ENCODE measurements at places on chromosomes 2 and 18.

GRCh38 chr2:239168575-239168974 is 232.2 kb downstream of the HDAC4 start:
- DNase-seq, result no peak

DNA sequence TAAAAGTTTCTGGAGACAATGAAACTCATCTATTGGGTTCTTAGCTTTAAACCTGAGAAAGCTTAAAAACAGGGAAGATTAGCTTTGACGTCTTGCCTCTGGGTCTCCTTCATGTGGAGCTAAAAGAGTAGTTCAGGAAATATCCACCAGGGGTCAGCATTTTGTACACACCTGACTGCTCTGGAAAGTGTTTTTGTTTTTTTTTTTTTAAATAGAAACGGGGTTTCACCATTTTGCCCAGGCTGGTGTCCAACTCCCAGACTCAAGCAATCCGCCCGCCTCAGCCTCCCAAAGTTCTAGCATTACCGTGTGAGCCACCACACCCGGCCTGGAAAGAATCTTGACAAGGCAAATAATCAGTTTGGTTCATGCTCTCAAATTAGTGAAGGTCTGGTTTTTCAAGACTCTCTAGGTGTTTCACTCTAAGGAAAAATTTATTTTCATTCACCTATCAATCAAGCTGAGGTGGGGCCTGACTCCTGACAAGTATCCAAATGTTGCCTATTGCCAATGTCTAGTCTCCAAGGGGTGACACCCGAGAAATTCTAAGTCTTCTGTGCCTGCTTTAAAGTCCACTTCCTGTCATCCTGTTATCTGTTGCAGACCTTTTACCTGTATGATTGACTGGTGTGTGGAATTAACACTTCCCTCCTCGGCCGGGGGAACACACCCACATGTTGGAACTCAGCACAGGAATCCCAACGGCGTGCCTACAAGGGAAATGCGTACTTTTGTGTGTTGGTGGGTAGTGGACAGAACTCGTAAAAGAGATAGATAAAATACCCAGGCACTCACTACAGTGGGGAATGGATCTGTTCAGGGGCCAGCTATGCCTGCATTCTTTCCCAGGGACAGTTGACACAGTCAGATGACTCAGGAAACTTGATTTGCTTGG is 11.3 kb downstream of the IL1RN start:
- DNase-seq, result peak; percentile 64

- DNase-seq, result no peak
Observed at GRCh38 chr2:70646420-70646818, 92.8 kb upstream of the TGFA start.

DNA sequence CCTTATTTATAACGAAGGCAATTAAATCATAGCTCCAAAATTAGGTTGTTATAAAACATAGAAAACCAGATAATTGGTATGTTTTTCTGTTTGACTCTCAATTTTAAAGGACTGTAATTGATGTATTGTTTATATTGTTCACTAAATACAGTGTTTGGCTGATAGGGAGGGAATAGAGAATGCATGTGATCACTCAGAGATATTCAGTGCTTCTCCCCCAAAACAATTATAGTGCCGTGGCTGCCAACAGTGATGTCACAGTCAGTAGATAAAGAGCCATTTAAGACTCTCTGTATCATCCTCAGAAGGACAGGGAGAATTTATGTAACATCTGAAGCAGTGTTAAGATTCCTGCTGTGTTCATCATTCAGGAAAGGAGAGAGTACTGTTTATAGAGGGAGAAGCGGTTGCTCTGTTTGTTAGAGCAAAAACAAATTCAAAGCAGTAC is 69.6 kb downstream of the PHLPP1 start:
- peak; percentile 77 for DNase-seq

DNA sequence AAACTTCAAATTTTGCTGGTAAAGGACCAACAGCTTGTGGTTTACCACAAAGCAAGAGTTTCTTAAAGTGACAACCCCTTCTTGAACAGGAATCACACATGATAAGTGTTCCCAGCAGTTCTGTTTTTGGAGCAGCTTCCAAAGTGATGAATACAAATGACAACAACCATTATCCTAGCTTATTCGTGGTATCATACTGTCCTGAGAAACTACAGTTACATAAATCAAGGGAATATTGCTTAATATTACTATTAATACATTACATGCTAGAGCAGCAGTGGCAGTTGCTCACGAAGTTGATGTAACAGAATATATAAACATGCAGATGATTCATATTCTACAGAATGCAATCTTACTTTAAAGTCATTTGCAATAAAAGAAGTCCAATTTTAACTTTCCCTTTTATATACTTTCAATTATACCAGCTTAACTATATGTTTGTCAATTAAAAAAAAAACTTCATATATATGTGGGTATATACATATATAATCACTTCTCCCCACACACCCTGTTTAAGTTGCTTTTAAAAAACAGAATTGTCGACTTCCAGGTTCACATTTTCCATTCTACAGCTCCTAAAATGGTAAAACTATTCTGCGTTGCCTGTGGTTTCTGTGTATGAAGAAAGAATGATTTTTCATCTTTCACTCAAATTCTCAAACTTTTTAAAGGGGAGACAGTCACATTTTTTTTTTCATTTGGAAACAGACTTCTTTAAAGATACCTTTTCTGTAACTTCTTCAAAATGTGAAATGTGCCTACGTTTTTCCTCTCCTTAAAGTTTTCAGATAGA is 713.6 kb downstream of the TDRD15 start:
- peak; percentile 91 for DNase-seq

DNA sequence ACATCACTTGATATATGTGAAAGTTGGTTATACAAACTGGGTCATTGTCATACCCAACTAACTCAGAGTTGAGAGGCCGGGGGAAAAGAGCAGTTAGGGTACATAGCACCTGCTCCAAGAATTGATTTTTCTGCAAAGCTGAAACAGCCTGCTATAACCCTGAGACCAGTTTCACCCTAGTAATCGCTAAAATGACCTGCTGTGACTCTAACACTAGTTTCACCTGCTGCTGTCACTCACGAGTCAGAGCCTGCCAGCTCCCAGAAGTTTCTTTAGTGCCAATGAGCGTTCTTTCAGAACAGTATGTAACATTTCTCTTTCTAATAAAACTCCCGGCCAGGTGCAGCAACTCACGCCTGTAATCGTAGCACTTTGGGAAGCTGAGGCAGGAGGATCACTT is 28.0 kb downstream of the SRSF7 start:
- DNase-seq, result no peak

DNA sequence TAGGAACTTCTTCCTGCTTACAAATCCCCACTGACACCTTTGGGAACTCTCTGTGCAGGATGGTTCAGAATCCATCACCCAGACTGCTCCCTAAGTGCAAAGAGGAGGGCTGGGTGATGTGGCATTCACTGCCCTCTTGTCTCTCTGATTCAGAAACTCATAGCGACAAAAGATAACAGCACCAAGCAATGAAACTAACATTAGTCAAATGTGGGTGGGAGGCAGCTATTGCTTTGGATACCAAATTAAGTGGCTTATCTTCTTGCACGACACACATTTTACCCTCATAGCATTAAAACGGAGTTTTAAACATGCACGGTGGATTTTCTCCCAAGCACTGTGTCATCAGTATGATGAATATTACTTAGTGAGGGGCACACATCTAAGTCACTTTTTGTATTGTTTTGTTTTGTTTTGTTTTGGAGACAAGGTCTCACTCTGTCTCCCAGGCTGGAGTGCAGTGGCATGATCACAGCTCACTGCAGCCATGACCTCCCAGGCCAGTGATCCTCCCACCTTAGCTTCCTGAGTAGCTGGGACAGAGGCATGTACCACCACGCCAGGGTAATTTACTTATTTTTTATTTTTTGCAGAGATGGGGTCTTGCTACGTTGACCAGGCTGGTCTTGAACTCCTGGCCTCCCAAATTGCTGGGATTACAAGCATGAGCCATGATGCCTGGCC is 40.9 kb upstream of the NEB start:
- no peak for DNase-seq

GRCh38 chr2:235847576-235847975 is 320.6 kb downstream of the GBX2 start:
- DNase-seq, result no peak

GRCh38 chr2:168468354-168468753 is 12.3 kb downstream of the CERS6 start:
- DNase-seq, result no peak

- no peak for DNase-seq
Observed at GRCh38 chr2:84940088-84940470, 30.9 kb upstream of the KCMF1 start.

DNA sequence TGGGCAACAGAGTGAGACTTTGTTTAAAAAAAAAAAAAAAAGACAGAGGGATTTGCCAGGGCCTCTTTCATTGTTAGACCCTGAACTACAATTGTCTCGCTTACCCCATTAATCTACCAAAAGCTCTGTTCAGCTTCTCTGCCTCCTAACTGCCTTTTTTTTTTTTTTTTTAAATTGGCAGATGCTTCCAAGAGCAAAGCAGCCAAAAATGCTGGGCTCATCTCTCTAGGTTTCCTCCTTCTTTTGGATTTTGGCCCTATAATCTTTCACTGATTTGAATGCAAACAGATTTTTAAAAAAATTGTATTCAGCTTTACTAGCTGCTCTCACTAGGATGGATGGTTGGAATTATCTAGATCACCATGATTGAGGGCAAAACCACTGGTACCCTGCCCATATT is 33.2 kb upstream of the RAPGEF4 start:
- DNase-seq, result no peak

DNA sequence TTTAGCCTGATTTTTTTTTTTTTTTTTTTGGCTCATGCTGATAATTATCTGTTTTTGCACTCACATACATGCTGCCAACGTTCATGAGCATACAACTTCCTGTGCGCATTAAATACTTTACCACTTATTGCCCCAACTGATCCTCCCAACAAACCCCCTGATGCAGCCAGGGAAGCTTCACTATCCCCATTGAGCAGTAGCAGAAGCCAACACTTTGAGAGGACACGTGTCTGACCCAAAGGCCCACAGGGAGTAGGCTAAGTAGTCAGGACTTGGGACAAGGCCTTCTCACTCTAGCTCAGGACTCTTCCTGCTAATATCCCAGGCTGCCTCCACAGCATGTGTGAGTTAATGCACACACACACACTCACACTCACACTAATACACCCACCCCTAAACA is 36.2 kb upstream of the MAT2A start:
- DNase-seq, result no peak

- DNase-seq, result no peak
Observed at GRCh38 chr2:192023006-192023405, 171.7 kb downstream of the TMEFF2 start.

GRCh38 chr2:230924470-230925341 is at the start of gene GPR55:
Gene GPR55, minus strand, starts transcription at chr2:230925242. Its CDS starts 14,280 bp downstream, at chr2:230910962.
- DNase-seq, result no peak

DNA sequence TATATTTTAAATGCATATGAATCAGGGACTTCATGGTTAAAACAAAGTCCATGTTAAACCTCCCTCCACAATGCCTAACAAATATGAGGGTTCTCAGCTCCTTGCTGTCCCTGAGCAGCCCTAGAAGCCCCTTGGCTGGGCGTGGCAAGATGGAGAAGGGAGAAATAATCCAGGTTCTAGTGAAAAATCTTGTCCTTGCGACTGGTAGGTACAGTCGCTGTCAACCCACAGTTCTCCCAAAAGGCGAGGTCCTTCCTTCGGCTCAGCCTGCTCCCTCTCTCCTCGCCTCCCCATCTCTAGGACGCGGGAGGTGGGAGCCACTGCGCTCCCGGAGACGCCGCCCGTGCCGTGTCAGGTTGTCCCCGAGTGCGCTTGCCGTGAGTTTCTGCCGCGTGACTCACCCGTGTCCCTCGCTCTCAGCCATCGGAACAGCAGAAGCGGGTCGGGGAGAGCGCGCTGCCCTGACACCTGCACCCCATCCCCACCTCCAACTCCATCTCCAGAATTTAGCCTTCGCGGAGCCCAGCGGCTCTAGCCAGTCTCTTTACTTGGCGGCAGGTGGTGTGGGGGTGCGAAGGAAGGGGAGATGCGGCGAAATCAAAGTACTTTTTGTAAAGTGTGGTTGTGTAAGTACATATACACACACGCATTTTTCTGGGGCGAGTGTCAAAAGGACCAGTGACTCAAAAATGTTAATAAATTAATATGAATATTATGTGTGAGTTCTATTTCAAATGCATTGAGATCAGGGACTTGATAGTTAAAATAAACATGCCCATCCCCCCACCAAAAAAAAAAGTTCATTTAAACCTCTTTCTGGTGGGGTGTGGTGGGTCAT is 65.1 kb upstream of the TMEM17 start:
- peak; percentile 20 for DNase-seq

DNA sequence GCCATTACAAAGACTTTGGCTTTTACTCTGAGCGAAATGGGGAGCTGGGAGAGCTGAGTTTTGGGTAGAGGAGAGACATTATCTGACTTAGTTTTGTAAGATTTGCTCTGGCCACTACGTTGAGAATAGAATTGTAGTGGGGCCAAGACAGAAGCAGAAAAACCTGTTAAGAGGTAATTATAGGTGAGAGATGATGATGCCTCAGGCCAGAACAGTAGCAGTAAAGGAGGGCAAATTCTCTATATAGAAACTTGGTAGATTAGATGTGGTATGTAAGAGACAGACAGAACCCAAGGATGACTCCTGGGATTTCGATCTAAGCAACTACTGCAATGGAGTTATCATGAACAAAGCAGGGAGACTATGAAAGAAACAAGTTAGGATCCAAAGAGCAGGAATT is 17.4 kb upstream of the CREB1 start:
- no peak for DNase-seq

GRCh38 chr2:85243101-85244072 is 84.4 kb downstream of the TGOLN2 start:
- no peak for DNase-seq

- no peak for DNase-seq
Observed at GRCh38 chr2:150417278-150417677, 70.2 kb downstream of the RND3 start.

DNA sequence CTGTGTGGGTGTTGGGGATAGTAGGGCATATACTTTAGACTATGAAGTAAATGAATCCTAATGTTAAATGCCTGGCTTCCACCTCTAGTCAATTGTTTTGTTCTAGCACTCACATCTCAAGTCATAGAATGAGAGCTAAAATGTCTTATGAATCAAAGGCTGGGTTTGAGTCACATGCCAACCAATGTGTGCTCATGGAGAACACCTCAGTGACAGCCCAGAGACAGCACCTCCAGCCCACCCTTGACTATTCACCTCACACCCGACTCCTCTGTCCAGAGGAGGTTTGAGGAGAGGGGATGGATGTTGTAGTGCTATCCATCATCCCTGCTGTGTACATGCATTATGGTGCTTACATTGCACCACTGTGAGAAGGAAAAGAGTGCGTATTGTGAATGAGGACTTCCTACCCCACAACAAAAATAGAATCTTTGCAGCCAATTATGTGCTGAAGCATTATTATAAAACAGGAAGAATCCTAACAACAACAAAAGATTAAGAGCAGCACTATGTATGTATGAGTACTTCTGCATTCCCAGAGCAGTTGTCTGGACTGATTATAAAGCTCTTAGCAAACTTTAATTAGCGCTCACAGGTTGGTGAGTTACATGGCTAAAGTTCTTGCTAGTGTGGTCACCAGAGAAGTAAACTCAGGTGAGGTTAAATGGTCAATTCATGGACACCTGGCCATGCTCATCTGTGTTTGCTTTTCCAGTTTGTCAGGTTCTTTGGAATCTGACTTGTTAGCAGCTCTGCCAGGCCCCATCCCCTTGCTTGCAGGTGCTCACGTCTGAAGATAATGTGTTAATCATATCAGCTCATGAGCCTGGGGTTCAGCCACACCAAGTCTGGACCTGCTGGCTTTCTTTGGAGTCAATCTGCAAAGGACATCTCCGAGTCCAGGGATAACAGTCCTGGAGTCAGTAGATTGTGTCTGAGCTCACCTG is 55.3 kb upstream of the NABP1 start:
- DNase-seq, result no peak

- no peak for DNase-seq
Observed at GRCh38 chr2:227829337-227829736, 15.7 kb downstream of the CCL20 start.
